Mucosa of gallbladder (tissue), 1 donor: ENCODE measurements at places on chromosomes 3 and 15. TPM values are rescaled to one million over a fixed set of nuclear protein-coding genes. Genes with fewer than 3 reads are reported as not detected.

Gene ZNF660
- 5.6 TPM for total RNA-seq

DNA sequence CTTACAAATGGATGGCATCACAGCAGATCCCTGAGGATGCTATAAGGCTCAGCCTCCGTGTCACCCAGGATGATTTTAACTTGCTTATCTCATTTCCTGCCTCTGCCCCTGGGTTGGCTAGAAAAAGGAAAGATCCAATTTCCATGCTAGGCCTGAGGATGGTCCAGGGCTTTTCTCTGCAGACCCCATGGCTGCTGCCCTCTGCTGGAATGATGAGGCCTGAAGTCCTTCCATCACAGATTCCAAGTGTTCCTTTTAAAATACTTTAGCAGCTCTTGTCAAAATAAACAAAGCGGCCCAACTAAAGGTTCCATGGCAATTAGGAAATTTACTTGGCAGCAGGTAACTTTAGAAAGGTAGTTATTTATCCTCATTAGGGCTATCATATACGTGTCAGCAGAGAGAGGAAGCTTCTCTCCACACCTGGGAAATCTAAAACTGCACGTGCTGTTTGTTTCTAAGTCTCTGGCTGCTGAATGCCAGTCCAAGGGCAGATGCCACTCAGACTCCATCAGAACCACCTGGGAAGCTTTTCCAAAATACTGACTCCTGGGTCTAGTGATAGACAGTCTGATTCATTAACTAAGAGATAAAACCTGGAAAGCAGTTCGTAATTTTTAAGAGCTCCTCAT is 401.9 kb upstream of the IL12A start:
- DNase-seq, result no peak

Gene ASB14
- total RNA-seq, result not detected

DNA sequence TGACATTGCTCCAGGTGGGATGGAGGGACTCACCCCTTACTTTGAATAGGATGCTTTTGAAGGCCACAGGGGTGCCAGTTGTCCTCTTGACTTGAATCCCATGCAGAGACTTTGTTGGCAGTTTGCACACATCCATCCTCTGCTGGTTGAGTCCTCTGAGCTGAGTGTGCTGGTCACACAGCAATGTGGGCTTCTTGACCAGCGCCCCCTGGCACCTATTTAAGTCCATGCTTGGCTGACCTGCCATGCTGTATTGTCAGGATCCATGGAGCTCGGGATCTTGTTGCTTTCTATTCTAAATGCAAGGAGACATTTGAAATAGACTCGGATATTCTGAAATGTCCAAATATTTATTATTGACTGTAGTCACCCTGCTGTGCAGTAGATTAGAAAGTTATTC is 19.8 kb downstream of the RAB7A start:
- DNase-seq, result no peak

DNA sequence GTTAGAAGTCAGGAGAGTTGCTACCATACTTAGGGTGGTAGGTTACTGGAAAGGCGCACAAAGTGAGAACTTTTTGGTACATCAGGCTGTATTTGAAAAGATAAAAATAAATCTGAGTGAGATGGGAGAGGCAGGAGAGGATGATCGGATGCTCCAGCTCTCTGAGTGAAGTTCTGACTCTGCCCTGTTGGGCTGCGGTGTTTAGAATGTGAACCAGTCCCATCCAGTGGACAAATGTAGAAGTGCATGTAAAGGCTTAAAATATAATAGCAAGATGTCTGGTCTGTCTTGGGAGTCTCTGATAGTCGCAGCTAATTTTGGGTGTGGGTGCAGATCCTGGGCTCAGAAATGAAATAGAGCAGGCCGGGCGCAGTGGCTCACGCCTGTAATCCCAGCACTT is 30.4 kb downstream of the ACKR2 start:
- peak; percentile 45 for DNase-seq

Gene CCDC32
- 33.0 TPM for total RNA-seq

GRCh38 chr3:183202004-183202722 is 39.6 kb upstream of the LAMP3 start:
- no peak for DNase-seq

GRCh38 chr3:49648354-49649019 is 25.7 kb upstream of the APEH start:
- no peak for DNase-seq

- DNase-seq, result no peak
These were observed 20.4 kb downstream of the SPTSSB start for GRCh38 chr3:161350916-161351315.

Gene SEMA3G
- total RNA-seq, result 11.6 TPM

DNA sequence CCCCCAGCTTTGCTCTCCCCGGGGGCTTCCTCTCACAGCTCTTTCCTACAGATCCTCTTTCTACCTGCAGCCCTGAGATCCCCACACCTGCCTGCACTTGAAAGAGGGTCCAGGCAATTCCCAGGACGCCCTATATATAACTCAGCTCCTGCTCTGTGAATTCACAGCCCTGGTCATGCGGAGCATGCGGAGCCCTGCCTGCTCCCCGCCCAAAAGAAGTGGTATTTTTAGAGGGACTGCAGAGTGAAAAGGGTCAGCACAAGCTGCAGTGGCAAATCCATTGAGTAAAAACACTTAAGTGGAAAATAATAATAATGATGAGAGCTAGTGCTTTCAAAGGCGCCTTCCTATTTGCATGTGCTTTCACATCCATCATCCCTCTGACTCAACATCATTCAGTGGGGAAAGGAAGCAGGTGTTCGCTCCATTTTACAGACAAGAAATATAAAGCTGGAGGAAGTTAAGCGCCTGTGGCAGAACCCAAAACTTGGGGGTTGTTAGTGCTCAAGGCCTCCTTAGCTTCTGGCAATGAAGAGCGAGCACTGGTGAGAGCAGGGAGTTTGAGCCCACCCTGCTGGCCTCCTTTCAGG is 76.3 kb upstream of the LIPC start:
- no peak for DNase-seq

DNA sequence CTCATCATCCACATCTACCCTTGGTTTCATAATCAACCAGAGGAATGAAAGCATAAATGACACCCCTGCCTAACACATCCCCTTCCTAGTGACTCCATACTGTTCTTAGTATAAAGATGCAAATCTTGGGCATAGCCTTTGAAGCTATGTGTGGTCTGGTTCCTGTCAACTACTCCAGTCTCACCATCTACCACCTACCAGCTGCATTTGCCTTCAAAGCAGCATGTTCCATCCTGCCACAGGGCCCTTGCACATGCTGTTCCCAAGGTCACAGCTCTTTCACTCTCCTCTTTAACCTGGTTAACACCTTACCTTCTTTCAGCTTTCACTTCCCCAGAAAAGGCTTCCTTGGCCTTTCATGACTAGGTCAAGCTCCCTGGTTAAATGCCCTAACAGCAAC is 62.3 kb upstream of the ARHGEF3 start:
- DNase-seq, result no peak

Gene ECT2
- total RNA-seq, result 11.2 TPM

Gene ZNF710
- total RNA-seq, result 30.2 TPM

Gene CCR5
- total RNA-seq, result 3.9 TPM

- DNase-seq, result no peak
These were observed 238.0 kb upstream of the CTNNB1 start for GRCh38 chr3:40961104-40961857.

DNA sequence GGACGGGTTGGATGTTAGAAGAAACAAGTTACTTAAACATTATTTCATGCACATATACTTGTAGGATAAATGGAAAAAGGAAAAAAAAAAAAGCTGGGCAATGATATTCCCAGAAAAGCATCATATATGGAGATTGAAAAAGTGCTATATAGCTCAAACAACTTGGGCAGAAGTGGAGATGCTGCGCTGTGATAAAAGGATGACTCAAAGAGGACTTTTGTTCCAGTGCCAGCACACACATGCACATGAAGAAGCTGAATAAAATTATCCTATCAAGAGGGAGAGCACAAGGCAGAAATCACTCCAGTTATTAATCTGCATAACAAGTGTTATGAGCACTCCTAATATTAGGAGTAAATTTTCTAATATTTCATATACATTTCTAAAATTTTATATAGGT is 30.9 kb downstream of the FRMD4B start:
- DNase-seq, result no peak

Gene STRC
- total RNA-seq, result 1.6 TPM

DNA sequence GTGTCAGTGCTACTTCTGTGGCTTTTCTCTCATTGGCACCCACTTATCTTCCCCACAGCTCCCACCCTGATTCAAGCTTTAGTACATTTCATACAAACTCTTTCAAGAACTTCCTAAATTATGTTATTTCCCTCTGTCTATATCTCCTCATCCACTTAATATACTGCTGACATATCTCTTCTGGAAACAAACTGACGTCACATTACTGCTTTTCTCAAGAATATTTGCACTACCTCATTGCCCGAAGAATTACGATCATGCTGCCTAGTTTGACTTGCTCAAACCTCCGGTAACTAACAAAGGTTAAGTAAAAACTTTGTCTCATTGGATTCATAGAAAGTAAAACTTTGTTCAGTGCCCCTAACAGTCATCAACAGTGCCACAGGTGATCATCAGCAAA is 76.5 kb downstream of the STAC start:
- DNase-seq, result no peak

GRCh38 chr3:97821287-97821773 is 481 bp upstream of the CRYBG3 start:
- DNase-seq, result peak; percentile 26

DNA sequence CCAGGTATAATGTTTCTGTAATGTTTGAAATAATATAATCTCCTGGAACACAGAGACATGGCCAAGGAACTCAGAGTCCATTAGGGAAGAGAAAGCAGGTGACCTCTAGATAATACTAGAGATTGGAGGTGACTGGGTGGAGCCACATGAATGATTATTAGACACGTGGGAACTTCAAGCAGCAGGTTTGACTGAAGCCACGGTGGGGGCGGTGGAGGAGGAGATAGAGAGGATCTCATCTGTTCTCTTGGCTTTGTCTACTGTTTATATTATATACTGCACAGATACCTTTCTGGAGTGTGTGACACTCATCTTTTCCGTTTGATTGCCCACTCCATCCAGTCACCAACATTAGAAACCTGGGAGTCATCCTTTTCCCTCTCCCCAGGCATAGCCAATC is 33.7 kb downstream of the KIF7 start:
- no peak for DNase-seq

DNA sequence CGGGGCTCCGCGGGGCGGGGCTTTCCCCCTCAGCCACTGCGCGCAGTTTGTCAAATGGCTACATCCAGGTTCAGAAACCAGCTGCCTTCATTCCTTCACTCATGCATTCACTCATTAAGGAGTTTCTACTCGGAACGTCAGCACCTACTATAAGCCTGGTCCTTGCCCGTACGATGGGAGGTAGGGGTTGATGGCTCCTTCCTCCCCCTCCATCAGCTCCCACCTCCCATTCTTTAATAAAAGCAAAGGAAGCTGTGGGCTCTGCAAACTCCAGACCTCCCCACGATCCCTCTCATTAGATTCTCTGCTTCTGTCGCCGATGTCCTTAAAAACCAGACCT is 267 bp upstream of the CFAP92 start:
- DNase-seq, result no peak

DNA sequence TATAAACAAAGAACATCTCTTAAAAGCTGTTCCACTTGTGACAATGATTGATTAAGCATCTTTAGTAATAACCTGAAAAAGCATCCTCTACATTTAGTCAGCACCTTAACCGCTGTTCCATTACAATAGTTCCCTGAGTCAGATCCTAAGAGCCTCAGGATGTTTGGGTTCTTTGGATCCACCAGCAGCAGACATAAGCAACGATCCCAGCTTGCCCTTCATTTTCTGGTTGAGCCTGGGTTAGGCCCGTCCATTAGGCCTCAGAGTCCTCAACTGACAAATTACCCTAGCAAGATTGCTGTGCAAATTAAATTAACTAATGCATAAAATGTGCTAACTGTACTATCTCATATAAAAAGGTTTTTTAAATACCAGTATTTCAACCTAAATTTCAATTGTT is 42.3 kb upstream of the ROBO1 start:
- no peak for DNase-seq

- DNase-seq, result no peak
These were observed 87.2 kb downstream of the EBLN2 start for GRCh38 chr3:73148682-73149081.

DNA sequence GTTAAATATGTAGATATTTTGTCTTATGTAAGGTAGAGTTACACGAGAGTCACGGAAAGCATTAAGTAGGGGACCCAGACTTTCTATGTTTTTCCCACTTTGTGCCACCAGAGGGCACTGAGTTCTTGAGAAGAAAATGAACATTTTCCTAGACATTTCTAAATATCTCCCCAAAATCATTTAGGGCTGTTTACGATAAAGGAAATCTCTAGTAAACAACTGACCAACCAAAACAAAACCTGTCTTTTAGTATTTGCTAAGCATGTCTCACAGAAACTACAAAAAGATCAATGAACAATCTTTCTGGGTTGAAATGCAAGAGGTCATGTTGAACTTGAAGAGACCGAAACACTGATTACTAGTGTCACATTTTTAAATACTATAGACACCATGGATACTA is 16.1 kb downstream of the POU1F1 start:
- DNase-seq, result peak; percentile 16

Gene HPS3
- 26.8 TPM for total RNA-seq

GRCh38 chr3:53726643-53727042 is 119.6 kb downstream of the CHDH start:
- no peak for DNase-seq

- DNase-seq, result no peak
These were observed 2.9 kb downstream of the HDDC3 start for GRCh38 chr15:90929246-90930019.

GRCh38 chr3:32443478-32443877 is 51.8 kb downstream of the CMTM7 start:
- DNase-seq, result no peak

Gene FILIP1L
- total RNA-seq, result 142 TPM

- DNase-seq, result no peak
These were observed 66.8 kb upstream of the XXYLT1 start for GRCh38 chr3:195337747-195338146.

DNA sequence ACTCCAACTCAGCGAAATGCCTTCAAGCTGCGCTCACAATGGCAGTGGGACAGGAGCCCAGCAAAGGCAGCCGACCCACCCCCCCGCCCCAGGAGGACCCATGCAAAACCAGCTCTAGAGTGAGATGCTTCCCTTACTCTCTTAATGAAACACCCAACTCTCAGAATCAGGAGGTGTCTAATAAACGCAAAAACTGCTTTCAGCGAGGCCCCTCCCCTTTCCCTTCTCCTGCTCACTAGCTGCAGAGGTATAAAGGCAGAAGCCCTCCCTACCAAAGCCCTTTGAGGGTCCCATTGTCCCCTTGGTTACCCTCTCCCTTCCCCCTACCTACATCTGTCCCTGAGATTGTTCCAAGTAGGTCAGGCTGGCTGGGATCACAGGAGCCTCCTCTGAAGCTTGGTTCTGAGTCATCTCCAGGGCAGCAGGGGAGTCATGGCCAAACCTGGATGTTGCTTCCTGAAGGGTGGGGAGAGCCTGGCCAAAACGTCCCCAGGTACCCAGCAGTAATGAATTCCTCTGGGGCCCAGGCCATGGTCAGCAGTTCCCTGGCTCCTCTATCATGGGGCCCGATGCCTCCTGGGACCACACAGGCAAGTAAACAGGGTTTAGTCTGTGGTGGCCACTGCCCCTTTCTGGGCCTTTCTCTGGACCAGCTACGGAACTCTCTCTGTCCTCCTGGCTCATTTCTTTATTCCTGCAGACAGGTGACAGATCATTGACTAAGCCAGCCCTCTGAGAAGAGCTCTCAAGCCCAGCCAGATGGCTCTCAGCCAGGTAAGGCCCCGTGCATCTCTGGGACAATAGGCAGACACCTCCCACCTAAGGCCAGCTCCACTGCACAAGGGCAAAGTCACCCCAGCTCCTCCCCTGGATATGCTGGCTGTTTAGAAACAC is 8.6 kb downstream of the KLHL25 start:
- DNase-seq, result peak; percentile 87
